ENCODE measurements at places on chromosomes 13 and 19. TPM values are rescaled to one million over a fixed set of nuclear protein-coding genes. Genes with fewer than 3 reads are reported as not detected.
A peak's percentile ranks its signal among the peaks of the same experiment; 100 is the strongest.

DNA sequence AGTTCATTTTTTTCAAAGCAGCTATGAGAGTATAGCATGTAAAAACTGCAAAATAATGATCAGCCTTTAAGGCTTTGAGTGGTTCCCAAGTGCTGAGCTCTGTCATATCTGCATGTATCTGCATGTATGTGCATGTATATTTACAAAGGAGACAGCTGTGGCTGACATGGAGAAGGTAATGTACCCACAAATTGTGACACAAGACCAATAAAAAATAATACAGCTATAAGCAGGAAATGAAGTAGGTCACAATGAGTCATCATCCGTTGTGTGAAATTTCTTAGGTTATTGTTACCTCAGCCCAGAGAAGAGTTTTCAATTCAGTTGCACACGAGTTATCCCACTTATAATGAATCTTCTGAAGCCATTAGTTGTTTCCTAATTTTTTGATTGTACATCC is 60.9 kb upstream of the MED4 start:
- DNase-seq = peak; percentile 82
- no peaks in the 10 kb centered on the region for H3K36me3 ChIP-seq
- H3K27ac ChIP-seq = peak overlapping the region; percentile 23
- no peaks in the 10 kb centered on the region for H3K27me3 ChIP-seq
- H3K4me1 ChIP-seq = peaks cover 30% of the 10 kb centered on the region

DNA sequence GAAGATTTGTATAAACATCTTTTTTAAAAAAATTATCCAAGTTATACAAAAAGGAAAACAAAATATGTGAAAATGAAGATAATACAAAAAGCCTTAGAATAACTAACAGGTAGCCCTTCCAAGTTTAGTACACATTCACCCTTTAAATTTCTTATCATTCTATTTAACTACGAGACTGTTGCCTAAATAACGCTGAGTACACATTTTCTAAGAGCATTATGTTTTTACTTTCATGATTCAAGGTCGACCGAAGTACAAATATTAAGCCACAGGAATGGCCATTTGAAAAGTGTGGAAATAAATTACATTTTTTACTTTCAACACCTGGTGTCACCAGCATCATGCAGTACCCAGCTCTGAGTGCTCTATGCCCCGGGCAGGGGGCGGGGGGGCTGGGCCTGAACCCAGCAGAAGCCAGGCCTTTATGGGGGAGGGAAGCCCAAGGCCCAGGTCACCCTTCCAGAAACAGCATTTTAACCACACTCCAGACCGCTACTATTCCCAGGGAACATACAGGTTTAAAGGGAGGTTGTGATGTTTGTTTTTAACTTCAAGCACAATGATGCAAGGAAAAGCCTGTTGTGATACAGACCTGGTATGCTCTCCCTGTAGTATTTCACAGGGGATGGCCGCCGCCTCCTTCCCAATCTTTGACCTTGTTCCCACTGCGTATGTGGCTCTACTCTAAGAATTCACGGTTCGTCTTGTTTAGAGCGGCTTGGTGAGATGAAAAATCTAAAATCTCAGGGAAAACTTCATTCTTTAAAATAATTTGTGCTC is 24.0 kb downstream of the GGACT start:
- H3K27me3 ChIP-seq = no peaks in the 10 kb centered on the region
- no peak for DNase-seq
- H3K4me1 ChIP-seq = no peaks in the 10 kb centered on the region
- H3K36me3 ChIP-seq = no peaks in the 10 kb centered on the region
- no peak overlapping the region for H3K27ac ChIP-seq

DNA sequence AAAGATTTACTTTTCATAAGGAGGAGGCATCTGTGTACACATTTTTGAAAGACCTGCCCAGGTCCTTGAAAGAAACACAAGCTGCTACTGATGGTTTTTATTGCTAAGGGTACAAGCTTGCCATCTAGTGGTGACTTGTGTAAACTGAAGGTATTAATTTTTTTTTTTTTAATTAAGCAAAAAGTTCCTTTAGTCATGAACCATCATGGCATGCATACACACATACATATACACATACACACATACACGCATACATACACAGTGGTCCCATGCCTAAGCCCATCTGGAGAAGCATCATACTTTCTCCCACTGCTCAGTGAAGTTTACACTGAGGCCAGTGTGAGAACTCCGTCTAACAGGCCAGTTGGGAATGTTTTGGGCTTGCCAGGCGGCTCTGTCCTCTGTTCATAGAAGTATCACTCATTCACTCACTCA is 312.5 kb downstream of the DCLK1 start:
- H3K36me3 ChIP-seq = no peaks in the 10 kb centered on the region
- no peaks in the 10 kb centered on the region for H3K27me3 ChIP-seq
- DNase-seq = peak; percentile 74
- H3K27ac ChIP-seq = no peak overlapping the region
- H3K4me3 ChIP-seq = no peak overlapping the region
- 0 out of 2 replicates have a peak, but pooled peaks cover 4% of the 10 kb centered on the region for H3K4me1 ChIP-seq

Gene CBY2
- total RNA-seq = not detected

DNA sequence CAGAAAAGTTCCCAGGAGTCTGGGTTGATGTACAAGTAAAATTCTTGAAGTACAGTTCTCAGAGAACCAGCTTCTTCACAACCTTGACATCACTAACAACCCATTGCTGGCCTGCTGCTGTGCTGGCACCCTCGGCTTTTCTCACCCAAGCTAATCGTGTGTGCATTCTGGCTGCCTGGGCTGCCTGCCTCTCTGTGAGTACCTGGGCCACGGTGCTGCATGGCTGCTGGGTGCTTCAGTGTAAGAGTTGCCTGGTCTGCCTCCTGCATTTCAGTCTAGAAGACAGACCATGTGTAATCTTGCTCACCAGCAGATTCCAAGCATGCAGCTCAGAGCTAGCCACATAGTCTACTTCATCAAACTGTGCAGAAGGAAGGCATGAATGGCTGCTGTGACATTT is 50.5 kb upstream of the MEDAG start:
- H3K27me3 ChIP-seq = no peaks in the 10 kb centered on the region
- 0 out of 2 replicates have a peak, but pooled peaks cover 8% of the 10 kb centered on the region for H3K4me1 ChIP-seq
- no peaks in the 10 kb centered on the region for H3K36me3 ChIP-seq
- no peak for DNase-seq

DNA sequence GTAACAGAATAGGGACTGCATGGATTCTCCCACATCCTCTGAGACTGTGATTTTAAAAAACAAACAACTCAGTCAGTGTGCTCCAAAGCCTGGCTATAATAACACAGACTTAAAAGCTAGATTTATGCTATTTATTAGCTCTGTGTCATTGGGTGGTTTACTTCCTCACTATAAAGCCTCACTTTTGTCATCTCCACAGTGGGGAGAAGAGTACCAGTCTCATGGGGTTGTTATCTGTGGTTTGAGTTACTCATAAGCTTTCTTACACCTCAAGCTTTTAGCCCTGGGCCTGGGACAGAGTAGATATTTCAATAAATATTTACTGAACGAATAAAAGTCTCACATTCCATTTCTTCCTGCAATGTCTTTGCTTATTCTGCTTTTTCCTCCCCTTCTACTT is 5.3 kb downstream of the RNASEH2B start:
- H3K36me3 ChIP-seq = no peaks in the 10 kb centered on the region
- peak overlapping the region; percentile 68 for H3K27ac ChIP-seq
- H3K4me3 ChIP-seq = peak overlapping the region; percentile 46
- peak; percentile 70 for DNase-seq
- H3K27me3 ChIP-seq = no peaks in the 10 kb centered on the region
- peaks cover 32% of the 10 kb centered on the region for H3K4me1 ChIP-seq

DNA sequence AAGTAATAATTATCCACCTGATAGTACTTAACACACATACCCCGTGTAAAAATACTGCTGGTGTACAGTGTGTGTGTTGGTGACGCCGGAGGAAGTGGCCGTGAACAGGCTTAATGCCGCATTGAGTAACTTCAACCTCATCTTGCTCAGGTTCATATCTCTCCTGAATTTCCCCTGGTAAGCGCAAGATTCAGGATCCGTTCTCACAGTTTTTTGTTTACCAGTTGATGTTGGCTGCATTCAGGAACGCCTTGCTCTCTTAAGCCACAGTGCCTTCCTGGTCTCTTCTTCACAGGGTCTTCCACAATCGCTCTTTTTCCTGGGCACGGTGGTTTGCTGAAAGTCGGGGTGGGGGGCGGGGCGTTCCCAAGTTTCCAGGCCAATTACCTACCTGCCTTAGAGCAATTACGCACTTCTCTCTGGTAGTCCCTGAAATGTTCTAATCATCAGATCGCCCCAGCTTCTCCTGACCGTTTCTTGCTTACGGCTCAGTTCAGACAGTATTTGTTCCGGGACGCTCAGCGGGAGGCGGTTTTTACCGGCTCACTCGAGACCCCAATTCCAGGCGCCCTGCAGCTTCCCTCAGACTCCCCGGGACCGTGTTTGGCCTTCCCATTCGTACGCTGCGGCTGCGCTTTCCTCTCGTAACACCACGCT is 706 bp upstream of the DNAJC3 start:
- peak overlapping the region; percentile 87 for H3K4me3 ChIP-seq
- H3K27me3 ChIP-seq = no peaks in the 10 kb centered on the region
- peak; percentile 63 for DNase-seq
- no peaks in the 10 kb centered on the region for H3K36me3 ChIP-seq
- peaks cover 24% of the 10 kb centered on the region for H3K4me1 ChIP-seq

Gene ZIC2
- total RNA-seq = not detected

Gene DCT
- not detected for total RNA-seq

DNA sequence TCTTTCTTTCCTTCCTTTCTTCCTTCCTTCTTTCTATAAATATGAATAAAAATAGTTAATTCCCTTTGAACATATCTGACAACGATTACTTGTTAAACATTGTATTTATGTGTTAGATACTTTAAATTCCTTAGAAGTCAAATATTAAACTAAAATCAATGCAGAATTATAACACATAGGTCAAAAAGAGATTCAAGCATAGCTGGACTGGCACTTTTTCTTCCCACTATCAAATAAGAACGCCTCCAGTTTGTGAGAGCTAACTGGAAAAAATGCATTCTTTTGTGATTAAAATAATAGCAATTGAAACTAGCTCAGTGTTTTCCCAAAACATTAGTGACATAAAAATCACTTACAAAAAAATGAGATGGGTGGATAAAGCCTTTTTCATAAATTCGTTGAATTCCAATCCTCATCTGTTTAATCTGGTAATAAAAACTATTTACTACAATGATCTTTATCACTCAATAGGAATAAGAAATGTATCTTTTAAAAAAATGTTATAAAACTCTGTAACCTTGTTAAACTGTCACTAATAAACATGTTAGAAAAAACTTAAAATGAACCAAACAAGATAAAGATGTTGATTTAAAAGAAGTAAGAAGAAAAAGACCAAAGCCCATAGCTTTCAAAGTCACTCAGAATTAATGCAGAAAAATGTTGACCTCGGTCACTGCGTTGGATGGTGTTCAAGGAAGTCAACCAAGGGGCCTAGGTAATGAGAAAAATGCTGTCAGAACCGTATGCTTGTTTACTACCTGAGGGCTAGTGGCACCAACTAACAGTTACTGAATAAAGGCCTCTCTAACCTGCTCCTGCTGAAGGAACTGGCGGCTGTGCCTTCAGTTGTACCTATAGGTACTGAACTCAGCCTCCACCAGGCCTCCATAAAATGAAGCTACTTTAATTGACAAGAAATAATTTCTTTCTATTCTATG is 1039.5 kb upstream of the SLC10A2 start:
- H3K36me3 ChIP-seq = no peaks in the 10 kb centered on the region
- H3K4me3 ChIP-seq = no peak overlapping the region
- no peak overlapping the region for H3K27ac ChIP-seq
- DNase-seq = no peak
- no peaks in the 10 kb centered on the region for H3K27me3 ChIP-seq

Data from GM23248 (cell line).